Liver (tissue), 10 donors: ENCODE measurements at places on chromosomes 5 and 9.

DNA sequence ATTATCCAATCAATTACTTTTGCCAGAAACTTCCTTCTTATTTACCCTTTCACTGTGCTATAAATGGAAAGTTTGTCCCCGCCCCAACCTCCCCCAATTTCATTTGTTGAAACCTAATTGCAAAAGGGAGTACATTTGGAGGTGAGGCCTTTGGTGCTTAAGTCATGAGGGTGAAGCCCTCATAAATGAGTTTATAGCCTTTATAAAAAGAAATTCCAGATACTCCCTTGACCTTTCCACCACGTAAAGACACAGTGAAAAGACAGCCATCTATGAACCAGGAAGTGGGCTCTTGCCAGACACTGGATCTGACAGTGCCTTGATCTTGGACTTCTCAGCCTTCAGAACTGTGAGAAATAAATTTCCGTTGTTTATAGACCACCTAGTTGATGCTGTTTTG is 82.3 kb downstream of the NUDT12 start:
- no peak overlapping the region for H3K27ac ChIP-seq
- no peak for DNase-seq
- no peaks in the 10 kb centered on the region for H3K36me3 ChIP-seq
- no peak overlapping the region for H3K4me3 ChIP-seq

DNA sequence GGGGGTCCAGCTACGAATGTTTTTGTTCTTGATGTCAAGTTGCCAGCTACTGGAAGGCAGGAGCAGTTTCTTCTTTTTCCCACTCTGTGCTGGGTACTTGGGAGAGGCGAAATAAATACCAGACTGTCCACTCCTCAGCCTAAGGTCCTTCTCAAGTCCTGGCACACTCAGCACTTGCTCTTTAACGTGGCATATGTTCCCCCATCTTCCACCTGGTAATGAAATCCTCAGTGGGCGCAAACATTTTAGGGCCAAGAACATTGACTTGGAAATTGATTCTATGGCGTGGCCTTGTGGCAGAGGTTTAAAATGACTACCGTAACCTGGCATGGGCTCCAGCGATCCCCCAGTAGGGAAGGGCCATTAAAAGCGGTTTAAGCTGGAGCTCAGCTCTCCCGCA is 51.1 kb upstream of the UBTD2 start:
- no peaks in the 10 kb centered on the region for H3K27me3 ChIP-seq
- H3K36me3 ChIP-seq = no peaks in the 10 kb centered on the region
- no peak for DNase-seq
- H3K4me1 ChIP-seq = no peaks in the 10 kb centered on the region

- no peaks in the 10 kb centered on the region for H3K27me3 ChIP-seq
- H3K4me3 ChIP-seq = no peak overlapping the region
- DNase-seq = no peak
- no peaks in the 10 kb centered on the region for H3K4me1 ChIP-seq
- no peaks in the 10 kb centered on the region for H3K36me3 ChIP-seq
Observed at GRCh38 chr9:75156858-75157257, 68.5 kb downstream of the OSTF1 start.

- H3K4me1 ChIP-seq = no peaks in the 10 kb centered on the region
- H3K27ac ChIP-seq = no peak overlapping the region
- DNase-seq = no peak
- no peak overlapping the region for H3K4me3 ChIP-seq
Observed at GRCh38 chr5:16628376-16628775, 11.6 kb upstream of the RETREG1 start.

DNA sequence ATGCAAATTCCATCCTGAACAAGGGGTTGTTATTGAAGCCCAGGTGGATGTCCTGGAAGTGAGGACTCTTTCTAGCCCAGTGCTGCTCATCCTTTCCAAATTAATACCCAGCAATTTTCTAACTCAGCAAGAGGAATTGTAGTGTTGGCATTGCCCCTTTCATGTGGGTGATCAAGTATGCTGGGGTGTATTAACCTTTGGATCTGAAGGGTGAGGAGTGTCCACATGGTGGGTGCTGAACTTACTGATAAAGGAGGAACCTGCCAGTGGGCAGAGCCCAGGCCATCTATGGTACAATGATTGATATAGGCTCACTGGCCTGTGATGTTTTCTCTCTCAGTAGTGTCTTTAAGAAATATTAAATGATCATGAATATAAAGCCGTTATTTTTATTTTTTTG is 210.1 kb downstream of the NTRK2 start:
- no peaks in the 10 kb centered on the region for H3K36me3 ChIP-seq
- H3K4me1 ChIP-seq = no peaks in the 10 kb centered on the region
- H3K27me3 ChIP-seq = no peaks in the 10 kb centered on the region
- no peak for DNase-seq

GRCh38 chr5:39779831-39780230 is 355.1 kb upstream of the DAB2 start:
- no peaks in the 10 kb centered on the region for H3K27me3 ChIP-seq
- H3K4me1 ChIP-seq = no peaks in the 10 kb centered on the region
- no peaks in the 10 kb centered on the region for H3K36me3 ChIP-seq
- no peak overlapping the region for H3K27ac ChIP-seq
